Vagina (tissue), 2 donors: ENCODE measurements at places on chromosomes 16 and 17.

DNA sequence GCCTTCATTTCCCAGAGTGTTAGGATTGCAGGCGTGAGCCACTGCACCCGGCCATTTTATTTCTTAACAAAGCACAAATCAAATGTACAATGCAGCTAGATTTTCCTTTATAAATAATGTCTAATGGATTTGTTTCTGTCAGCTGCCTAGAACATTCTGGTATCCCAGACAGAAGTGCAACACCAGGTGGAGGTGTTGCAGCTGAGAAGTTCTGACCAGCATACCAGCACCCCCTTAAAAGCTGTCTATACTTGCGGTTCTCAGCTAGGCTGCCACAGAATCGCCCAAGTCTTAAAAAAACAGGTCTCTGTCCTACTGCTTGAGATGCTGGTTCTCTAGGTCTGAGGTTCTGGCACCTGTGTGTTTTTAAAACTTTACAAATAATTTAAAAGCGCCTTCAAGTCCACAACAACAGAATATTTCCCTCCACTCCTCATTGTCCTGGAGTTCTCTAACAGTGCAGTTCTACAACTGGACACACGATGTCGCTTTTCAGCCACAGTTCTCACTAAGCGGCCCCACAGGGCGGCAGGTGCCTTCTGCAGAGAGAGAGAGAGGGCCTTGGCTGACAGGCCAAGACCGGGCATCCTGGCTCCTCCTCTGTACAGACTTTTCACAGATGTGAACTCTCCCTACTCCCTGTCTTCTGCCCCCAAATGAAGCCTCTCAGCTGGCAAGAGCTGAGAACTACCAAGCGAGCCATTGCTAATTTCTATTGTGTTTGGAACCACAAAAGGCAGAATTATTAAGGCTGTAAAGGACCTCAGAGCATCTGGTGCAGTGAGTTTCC, 32.6 kb upstream of the MEOX1 start:
- DNase-seq = no peak

DNA sequence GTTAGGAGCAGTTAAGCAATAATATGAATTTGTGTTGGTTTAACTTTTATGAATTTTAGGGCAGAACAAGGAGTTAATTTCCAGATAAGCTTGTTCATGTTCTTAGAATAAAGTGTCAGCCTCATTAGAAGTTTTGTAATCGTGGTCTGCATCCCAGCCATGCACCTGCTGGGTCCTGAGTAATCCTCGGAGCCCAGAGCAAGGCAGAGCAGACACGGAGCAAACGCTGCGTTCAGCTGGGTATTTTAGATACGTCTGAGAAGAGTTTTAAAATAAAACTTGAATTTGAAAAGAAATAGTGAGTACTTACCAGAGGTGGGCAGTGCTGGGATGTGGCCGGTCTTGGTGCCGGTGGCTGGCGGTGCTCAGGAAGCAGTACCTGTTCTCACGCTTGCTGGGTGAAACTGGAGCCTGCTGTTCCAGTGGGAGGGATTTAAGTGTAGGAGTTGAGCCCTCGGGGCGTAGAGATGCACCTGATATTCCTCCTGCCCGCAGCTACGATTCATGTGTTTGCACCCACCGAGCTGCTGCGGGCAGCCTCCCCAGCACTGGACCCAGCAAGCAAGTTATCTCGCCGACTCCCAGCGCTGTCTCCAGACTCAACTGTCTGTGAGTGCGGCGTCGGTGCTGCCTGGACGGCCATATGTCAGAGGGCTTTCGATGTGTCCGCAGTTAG, at the start of gene ZNF750:
TSS of gene ZNF750 (minus strand) at position 406 of the 676 bp plus-strand sequence. CDS start 7,568 bp downstream, outside the sequence.
- DNase-seq = no peak

DNA sequence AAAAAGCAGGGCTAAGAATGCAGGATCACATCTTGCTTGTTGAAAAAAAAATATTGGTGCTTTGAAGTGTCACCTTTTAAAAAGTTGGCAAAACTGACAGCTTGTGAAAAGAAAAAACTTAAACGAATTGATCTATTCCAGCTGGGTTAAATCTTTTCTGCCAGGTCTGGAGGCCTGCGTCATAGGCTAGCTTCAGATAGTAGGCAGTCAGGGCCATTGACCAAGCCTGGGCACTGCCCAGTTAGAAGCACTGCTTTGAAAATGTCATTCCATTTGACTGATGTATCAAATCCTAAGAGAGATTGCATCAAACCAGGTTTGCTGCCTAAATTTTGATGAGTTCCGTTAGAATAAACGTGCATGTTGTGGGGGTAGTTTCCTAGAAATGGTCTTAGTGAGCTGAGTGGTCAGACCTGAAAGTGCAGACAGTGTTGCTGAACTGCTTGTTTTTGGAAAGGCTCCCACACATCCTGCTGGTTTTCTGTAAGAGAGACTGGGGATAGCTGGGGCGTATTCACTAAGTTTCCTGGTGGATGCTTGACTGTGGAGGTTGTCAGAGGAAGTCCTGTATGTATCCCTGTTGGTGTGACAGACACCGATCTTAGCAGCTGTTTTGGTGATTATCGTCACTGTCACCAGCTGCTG, 38.8 kb downstream of the NUP88 start:
- no peak for DNase-seq

- DNase-seq = no peak
Measured at GRCh38 chr17:17971431-17972125, 622 bp downstream of the TOM1L2 start.
